ENCODE measurements at places on chromosomes 2 and 18.

GRCh38 chr18:76149284-76149683 is 345.8 kb downstream of the ZNF516 start:
- no peak for DNase-seq

DNA sequence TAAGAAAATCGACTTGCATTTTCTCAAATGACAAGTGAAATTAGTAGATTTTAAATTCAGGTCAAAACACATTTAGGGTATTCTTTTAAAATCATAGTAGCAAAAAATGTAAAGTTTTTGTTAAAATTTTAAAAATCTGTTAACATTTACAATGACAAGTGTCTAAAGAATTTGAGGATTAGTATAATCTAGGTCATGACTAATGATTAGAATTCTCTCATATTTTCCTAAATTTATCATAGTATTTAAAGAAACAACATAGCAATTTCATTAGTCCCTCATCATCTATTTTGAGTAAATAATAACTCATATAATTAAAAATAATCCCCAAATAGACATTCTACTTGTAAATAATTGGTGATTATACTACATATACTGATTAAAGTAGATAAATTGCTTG is 23.6 kb downstream of the THUMPD2 start:
- no peak for DNase-seq

DNA sequence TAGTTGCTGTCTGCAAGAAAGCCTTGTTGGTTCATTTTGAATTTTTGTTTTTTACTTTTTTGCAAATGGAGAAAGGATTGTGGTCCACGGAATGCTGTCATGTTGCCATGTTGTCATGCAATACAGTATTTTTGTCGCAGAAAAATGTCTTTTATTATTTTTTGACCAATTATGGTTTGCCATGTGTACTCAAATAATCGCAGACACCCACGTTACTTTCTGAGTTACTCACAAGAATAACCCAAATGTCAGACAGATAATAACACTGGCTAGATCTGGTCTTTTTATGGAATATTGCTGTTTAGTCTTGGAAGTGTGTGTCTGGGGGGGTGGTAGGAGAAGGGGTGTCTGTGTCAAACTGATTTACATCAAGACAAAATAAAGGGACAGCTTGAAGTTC is 188.9 kb downstream of the LTBP1 start:
- no peak for DNase-seq

DNA sequence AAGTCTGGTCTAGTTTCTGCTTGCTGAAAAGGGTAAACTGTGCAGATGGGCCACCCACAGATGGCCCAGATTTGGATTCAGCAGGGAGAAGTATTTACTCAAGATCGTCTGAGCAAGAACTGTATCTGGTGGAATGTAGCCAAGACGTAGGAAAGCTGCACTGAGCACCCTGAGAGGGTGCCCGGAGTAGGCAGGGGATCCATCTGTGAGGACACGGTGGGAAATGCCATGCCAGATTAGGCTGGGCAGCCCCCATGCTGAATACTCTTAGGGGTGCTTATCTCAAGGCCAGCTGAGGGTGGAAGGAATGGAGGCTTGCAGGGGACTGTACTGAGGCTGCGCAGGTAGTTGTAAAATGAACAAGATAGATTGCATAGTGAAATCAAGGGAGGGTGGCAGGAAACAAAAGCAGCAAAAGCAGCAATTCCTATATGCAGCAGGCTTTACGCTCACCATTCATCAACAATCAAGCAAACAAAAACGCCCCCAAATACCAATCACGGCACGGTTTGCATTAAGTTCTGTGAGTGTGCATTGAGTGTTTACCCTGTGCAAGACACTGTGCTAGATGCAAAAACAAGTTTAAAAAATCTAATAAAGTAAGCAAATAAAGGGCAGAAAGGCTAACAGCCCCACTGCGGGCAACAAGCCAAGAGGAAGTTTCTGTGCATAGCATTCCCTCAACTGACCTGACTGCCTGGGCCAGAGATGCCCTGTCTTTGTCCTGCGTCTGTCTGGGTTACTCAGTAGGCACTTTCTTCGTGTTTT is 32.2 kb upstream of the LPIN2 start:
- DNase-seq, result no peak

DNA sequence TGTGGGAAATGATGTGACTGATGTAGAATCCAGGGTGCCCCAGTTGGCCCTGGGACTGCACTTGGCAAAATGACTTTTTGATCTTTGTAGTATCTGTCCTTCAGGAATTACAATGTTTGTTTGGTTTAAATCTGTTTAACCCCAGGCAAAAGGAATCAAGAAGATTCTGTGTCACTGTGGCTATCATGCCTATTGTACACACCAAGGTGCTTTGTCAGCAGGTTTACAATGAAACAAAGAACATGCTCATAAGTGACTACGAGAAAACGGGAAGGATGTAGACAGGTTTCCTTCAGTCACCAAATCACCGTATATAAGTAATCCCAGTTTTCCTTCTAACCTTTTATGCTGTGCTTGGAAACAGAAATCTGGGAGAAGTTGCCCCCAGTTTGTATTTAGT is 109.5 kb downstream of the RTN4 start:
- DNase-seq, result no peak

DNA sequence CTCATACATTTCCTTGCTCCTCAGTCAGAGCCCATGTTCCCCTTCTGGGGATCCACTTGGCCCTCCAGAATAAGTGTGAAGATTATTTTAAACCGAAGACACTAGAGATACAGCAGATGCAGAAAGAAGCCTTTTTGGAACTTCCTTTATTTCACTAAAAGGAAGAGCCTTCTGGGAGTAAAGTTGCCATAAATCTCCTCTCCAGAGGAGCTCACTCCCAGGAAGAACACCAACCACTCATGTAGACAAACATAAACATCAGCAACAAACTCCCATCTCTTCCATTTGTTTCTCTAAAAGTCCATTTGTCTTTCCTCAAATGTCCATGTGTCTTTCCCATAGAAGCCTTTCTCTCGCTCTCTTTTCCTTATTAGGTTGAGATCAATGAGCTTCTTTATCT is 62.4 kb upstream of the MSH6 start:
- no peak for DNase-seq

DNA sequence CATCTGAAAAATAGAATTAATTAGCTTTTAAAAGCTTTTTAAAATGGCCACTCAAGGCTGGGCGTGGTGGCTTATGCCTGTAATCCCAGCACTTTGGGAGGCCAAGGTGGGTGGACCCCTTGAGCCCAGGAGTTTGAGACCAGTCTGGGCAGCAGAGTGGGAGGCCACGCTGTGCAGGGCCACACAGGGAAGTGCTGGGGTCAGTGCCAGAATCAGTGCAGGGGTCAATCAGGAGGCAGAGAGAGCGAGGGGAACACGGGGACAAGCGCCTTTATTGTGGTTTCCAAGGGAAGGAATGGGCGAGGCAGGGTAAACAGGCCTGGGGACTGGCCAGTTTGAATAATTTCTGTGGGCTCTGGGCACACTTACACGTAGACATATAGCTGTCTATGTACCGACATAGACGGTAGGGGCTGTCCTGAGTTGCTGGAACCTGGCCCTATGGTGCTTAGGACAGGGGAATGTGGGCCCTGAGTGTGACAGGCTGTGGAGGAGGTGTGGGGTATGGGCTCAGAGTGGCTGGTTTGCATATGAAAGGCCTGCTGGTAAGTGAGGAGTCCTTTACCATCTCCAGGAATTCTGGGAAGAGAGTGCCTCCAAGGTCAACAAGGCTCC is 42.9 kb downstream of the DYSF start:
- DNase-seq, result no peak

DNA sequence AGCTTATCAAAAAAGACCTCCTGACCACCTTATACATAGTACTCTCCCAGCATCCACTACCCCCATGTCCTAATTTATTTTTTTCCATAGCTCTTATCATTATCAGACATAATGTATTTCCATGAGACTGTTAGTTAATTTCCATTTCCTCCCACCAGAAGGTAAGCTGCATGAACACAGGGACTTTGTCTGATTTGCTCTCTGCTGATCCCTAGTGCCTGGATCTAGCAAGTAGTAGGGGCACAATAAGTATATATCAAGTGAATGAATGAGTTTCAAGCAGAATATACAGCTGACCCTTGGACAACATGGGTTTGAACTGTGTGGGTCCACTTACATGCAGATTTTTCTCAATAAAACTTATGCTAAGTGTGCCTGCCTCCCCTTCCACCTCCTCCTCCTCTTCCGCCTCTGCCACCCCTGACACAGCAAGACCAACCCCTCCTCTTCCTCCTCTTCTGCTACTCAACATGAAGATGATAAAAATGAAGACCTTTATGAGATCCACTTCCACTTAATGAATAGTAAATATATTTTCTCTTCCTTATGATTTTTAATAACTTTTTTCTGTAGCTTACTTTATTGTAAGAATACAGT is 53.8 kb downstream of the CTAGE1 start:
- DNase-seq, result no peak

GRCh38 chr2:98463988-98464771 is 19.5 kb downstream of the INPP4A start:
- no peak for DNase-seq

GRCh38 chr2:94990956-94991355 is 34.6 kb upstream of the MAL start:
- DNase-seq, result no peak

GRCh38 chr2:127185093-127185492 is 35.0 kb downstream of the CYP27C1 start:
- no peak for DNase-seq

GRCh38 chr2:124151691-124152090 is 126.6 kb downstream of the CNTNAP5 start:
- DNase-seq, result no peak

DNA sequence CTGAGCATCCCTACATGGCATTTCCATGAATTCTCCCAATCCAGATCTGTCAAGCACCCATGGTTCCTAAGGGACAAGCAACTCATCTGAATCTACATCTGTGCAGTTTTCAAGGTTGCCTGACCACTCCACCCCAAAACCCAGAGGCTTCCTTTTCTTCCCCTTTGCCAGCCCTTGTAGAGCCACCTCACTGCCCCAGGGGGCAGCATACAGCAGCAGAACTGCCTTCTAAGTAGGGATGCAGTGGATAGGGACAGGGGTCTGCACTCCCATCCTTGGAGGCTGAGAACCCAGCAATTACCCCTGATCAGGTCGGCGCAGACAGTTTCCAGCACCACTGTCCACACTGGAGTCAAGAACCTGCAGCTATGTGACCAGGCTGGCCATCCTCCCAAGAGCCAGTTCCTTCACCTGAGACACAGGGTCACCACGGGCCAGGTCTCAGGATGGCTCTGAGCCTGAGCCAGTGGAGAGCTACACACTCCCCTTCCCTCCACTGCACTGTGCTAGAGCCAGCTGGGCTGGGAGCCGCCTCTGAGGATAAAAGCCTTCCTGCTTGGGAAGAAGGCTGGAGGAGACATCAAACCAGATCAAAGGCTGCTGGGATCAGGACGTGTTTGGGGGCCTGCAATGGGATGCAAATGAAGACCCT is 283.1 kb downstream of the CELF4 start:
- no peak for DNase-seq

GRCh38 chr2:240463866-240464481 is 28.5 kb downstream of the GPC1 start:
- no peak for DNase-seq
